ENCODE measurements at places on chromosomes 2 and 18.
A peak's percentile ranks its signal among the peaks of the same experiment; 100 is the strongest.

GRCh38 chr2:150357770-150358467 is 129.5 kb downstream of the RND3 start:
- no peak for DNase-seq

GRCh38 chr2:174750923-174751441 is 13.3 kb downstream of the CHRNA1 start:
- peak; percentile 71 for DNase-seq

DNA sequence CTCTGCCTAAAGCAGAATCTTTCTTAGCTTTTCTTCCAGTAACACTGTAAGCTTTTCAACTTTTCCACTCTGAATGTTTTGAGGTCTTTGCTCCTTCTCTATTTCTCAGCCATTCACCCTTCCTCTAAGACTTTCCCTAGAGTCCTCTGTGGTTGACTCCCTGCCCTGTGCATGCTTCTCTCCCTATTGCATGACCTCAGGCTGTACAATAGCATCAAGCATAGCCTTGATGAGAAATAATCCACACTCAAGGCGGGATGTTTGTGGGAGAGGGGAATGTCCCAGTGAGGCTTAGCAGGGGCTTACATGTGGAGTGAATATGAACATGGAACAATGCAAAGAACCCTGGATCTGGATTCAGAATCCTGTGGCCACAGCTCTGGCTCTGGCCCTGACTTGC is 48.4 kb upstream of the IGFBP5 start:
- DNase-seq: no peak

DNA sequence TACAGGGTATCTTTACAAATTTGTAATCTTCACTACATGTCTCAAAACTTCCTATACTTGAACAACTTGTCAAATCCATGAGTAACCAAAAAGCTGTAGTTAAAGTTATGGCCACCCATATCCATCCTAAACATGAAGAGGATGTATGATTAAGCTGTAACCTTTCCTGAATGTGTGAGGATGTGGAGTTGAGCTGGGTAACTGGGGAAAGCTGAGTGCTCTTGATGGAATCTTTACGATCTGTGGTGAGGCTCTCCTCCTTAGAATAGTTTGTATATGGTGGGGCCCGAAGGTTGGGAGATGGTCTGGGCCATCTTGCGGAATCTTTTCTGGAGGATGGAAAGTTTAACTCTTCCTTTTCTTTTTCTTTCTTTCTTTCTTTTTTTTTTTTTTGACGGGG is 29.4 kb downstream of the DPP4 start:
- DNase-seq: no peak

DNA sequence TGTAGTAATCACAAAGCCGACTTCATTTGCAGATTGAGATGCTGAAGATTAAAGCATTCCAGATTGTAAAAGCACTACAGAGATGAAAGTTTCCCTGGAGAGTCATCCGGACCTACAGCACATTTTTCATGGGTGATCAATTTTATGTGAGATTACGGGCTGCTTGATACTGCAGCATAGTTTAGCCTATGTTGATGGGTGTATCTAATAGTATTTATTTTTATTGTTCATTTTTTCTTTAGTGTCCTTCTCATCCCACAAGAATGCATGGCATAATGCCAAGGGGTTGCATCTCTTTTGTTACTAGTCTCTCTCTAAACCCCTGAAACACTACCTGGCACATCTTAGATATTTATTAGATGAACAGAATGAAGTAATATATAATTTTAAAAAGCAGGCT is 240.4 kb downstream of the MBD2 start:
- no peak for DNase-seq

DNA sequence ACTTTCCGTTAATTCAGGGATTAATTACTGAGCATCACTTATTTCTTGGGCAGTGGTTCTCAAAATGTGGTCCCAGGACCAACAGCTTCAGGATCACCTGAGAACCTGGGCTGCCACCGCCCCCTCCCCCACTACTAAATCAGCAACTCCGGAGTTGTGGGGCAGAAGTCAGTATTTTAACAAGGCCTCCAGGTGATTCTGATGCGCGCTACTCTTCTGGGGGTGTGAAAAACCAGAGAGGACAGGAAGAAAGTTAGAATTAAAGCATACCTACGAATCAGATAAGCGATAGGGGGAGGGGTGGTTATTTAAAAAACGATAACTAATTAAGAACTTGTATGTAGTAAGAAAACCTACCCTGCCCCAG is 319 bp downstream of the ZSCAN30 start:
- no peak for DNase-seq

- DNase-seq: peak; percentile 8
Measured at GRCh38 chr18:3985020-3985419, 470.1 kb downstream of the DLGAP1 start.

DNA sequence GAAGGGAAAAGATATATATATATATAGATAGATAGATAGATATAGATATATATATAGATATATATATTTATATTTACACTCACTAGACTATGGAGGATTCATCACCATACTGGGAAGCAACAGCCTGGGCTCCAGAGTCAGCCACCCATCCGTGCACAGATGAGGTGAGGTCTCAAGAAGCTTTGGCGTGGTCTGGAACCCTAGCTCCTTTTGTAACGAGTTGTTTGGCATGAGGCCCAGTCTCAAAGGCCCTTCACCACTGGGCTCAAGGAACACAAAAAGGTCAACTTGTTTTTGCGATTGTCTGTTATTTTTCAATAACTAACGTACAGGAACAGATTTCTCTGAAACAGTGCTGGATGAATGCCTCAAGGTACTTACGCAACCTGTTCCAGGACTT is 448.7 kb downstream of the CMPK2 start:
- DNase-seq: no peak

- no peak for DNase-seq
Measured at GRCh38 chr2:157327200-157327599, 1.6 kb upstream of the ERMN start.

DNA sequence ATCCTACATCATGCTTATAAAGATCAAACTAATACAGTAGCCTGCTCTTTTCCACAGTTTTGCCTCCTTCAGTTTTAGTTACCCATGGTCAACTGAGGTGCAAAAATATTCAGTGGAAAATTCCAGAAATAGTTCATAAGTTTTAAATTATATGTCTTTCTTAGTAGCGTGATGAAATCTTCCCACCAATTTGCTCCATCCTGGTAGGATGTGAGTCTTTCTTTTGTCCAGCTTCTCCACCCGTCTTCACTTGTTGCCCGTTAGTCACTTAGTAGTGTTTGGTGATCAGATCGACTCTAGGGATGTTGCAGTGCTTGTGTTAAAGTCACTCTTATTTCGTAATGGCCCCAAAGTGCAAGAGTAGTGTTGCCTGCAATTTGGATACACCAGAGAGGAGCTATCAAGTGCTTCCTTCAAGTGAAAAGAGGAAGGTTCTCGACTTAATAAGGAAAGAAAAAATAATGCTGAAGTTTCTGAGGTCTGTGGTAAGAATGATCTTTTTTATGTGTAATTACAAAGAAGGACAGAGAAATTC is 57.0 kb downstream of the CEP192 start:
- no peak for DNase-seq
